Stimulated activated CD4-positive, alpha-beta T cell treated with anti-CD3 and anti-CD28 coated beads, Interleukin-1b, Interleukin-23, amount 100 ng/mL, for 1 hour (primary cell): ENCODE measurements at places on chromosomes 4 and X.

GRCh38 chr4:176238826-176239225 is 30.2 kb downstream of the ASB5 start:
- no peak for DNase-seq

DNA sequence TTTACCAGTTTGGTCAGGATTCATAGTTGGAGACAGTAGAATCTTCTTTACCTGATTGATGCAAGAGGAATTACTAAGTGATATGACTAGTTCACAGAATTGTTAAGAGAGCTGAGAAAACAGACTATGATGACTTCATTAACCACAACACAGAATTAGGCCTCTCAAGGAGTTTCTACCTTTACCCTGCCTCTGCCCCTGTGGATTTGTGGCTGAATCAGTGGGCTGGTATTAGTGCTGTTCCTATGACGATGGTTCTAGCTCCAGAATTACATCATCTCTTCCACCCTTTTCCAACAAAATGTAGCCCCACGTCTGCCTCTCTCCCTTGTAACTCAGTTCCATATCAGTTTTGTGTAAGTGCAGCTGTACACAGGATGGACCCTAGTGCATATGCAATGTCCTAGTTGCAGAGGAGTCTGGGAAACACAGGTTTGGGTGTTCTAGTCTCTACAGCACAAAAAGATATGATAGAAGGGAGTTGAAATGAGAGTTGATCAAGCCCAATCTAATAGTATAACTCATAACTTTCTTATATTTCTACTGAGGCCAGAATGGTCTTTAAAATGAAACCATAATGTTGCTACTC is 99.3 kb downstream of the ANXA5 start:
- DNase-seq, result no peak

- DNase-seq, result no peak
These were observed 4.0 kb upstream of the NEUROG2 start for GRCh38 chr4:112519689-112520597.

GRCh38 chr4:3491681-3492405 is 28.7 kb downstream of the DOK7 start:
- no peak for DNase-seq

DNA sequence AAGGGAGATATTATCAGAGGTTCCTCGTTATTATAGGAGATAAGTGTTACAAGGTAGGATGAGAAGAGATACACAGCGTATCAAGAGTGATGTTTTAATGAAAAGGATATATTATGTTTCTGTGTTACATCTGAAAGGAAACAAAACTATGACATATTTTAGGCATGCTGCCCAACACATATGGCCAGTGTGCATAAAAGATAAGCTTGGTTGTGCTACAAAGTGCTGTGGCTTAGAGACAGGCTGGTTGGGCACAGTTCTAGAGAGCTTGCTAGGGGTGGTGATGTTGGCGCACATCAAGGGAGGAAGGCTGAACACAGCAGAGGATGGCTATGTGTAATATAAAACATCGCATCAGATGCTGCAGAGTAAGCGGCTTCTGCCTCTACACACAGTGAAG is 42.4 kb downstream of the TRAM1L1 start:
- DNase-seq, result no peak

DNA sequence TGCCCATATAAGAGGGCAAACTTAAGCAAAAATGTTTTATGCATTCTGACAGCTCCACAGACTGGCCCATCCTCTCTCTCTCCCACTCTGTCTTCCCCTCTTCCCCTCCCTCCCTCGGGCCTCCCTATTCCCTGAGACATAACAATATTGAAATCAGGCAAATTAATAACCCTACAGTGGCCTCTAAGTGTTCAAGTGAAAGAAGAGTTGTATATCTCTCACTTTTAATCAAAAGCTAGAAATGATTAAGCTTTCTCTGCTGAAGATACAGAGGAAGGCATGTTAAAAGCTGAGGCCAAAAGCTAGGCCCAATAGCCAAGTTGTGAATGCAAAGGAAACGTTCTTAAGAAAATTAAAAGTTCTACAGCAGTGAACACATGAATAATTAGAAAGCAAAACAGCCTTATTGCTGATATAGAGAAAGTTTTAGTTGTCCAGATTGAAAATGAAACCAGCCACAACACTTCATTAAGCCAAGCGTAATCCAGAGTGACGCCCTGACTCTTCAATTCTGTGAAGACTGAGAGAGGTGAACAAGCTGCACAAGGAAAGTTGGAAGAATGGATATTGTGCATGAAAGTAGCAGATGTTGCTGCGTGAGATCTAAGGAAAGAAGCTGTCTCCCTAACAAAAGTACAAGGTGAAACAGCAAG is 54.9 kb downstream of the USO1 start:
- DNase-seq, result no peak

DNA sequence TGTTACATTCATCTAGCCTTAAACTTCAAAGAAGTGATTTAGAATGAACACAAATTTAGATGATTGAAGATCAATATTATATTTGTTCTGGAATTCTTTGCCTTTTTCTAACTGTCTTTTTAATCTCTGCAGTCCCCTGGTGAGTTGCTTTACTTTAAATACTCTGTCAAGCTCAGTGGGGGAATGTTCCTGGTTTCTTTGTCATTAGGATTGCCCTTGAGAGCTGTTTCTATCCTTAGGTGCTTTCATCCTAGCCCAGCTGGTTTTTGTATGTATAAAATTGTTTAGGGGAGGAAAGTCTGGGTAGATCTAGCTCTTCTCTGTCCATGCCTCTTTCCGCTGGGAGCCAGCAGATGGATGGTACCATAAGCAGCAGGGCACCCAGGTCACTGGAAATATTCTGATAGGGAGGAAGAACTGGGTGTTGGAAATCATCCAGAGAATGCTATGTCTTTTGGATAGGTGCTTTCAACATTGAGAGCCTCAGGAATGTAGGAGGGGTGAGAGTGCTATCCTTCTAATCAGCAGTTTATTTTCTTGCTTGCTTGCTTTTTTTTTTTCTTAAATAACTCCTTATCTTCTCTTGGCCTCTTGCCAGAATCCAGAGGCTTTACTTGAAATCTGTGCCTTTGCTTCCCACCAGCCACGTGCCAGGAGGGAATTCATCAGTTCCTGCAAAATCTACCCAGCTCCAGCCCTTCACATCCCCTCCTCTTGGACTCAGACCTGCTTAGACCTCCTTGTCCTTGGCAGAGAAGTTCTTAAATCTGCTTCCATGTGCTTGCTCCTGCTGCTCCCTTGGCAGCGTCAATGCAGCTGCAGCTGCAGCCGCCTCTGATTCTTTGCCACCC is 215.3 kb upstream of the ANXA3 start:
- no peak for DNase-seq

DNA sequence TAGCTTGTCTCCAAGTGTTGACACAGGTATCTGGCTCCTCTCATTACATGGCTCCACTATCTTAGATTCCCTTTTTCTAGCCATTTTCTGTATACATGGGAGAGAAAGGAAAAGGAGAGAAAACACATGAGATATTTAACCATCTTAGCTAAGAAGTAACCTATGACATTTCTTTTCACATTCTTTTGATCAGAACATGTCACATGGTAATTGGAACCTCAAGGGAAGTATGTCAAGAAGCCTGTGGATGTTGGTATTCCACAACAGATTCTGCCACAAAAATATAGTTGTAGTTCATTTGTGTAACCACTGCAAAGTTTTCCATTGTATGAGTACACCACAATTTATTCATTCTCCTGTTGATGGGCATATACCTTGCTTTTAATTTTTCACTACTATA is 18.7 kb upstream of the GABRB1 start:
- DNase-seq, result no peak
